ENCODE measurements at places on chromosomes 2 and 18. TPM values are rescaled to one million over a fixed set of nuclear protein-coding genes. Genes with fewer than 3 reads are reported as not detected.

The AQP12A gene
- not detected for total RNA-seq

The PFN4 gene
- 2.6 TPM for total RNA-seq

The VIL1 gene
- total RNA-seq: not detected

The DLX2 gene
- 1.9 TPM for total RNA-seq

The CD8B2 gene
- not detected for total RNA-seq

The ABCG8 gene
- not detected for total RNA-seq

The TEX51 gene
- not detected for total RNA-seq

The KRCC1 gene
- 36.6 TPM for total RNA-seq

The ZSWIM2 gene
- not detected for total RNA-seq

The OSGEPL1 gene
- total RNA-seq: 3.7 TPM

The RAB31 gene
- total RNA-seq: 6.1 TPM

The EPB41L3 gene
- total RNA-seq: not detected

The CMPK2 gene
- total RNA-seq: 0.40 TPM

The DCC gene
- not detected for total RNA-seq

The DUSP2 gene
- 1.3 TPM for total RNA-seq

The HSPD1 gene
- total RNA-seq: 693 TPM

The GPN1 gene
- 28.6 TPM for total RNA-seq

The PLCD4 gene
- total RNA-seq: 0.40 TPM

The LRRFIP1 gene
- 197 TPM for total RNA-seq

The CXCR2 gene
- not detected for total RNA-seq

The MERTK gene
- total RNA-seq: 0.49 TPM

The CNGA3 gene
- total RNA-seq: not detected

The NTSR2 gene
- total RNA-seq: not detected

The UGT1A8 gene
- total RNA-seq: not detected

The CDK5R2 gene
- total RNA-seq: not detected

The MOGAT1 gene
- total RNA-seq: not detected

The RELCH gene
- 20.7 TPM for total RNA-seq

The ACOXL gene
- not detected for total RNA-seq

The ZNF385B gene
- not detected for total RNA-seq

The SNORC gene
- total RNA-seq: 8.2 TPM

The LYG2 gene
- not detected for total RNA-seq

The MYO3B gene
- not detected for total RNA-seq

The SLC9A4 gene
- total RNA-seq: not detected

The CCDC74B gene
- 0.61 TPM for total RNA-seq
